Suppressor macrophage treated with lipopolysaccharide for 1 hour (primary cell): ENCODE measurements at places on chromosomes 2 and 18.

DNA sequence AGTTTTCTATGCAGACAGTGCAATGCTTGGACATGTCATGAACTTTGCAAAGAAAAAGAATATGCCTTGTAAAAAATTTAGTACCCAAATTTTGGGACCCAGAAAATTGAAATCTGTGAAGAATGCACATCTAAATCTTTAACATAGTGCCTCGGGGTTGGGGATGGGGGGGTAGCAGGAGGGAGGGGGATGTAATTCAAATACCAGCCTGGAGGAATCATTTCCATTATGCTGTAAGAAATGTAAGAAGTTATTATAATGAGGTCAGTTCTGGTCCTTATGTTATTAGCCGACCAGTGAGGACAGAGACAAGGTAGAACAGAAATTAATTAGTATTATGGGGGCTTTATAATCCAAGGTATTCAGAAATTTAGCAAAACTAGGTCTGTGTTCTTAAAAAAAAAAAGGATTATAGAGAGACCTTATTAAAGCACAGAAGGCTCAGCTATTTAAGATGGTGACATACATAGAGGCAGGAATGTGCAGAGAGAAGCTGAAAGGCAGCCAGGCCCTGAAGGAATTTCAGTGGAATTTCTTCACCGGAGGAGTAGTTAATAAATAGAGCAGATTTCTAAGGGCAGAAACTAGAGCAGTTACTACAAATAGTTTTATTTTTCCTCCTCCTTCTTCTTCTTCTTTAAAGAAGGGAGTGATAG is 89.0 kb upstream of the RBMS1 start:
- DNase-seq = no peak

GRCh38 chr2:184338771-184339170 is 259.6 kb upstream of the ZNF804A start:
- DNase-seq = no peak

DNA sequence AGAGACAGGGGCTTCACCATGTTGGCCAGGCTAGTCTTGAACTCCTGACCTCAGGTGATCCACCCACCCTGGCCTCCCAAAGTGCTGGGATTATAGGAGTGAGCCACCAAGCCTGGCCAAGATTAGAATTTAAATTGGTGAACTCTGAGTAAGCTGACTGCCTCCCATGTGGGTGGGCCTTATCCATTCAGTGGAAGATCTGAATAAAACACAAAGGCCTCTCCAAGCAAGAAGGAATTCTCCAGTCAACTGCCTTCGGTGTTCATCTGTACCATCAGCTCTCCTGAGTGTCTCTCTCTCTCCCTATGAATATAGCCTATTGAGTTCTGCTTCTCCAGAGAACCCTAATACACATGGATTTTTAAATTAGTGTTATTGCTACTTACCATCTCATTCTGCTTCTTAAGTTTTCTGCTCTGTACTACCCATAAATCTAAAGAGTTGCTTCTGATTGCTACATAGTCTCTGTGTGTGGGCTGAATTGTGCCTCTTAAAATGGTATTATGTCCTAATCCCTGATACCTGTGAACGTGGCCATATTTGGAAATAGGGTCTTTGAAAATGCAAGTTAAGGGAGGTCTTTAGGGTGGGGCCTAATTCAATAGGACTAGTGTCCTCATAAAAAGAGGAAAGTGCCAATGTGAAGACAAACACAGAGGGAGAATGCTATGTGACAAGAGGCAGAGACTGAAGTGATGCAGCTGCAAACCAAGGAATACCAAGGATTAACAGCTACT is 36.3 kb downstream of the FBXO11 start:
- DNase-seq = no peak

DNA sequence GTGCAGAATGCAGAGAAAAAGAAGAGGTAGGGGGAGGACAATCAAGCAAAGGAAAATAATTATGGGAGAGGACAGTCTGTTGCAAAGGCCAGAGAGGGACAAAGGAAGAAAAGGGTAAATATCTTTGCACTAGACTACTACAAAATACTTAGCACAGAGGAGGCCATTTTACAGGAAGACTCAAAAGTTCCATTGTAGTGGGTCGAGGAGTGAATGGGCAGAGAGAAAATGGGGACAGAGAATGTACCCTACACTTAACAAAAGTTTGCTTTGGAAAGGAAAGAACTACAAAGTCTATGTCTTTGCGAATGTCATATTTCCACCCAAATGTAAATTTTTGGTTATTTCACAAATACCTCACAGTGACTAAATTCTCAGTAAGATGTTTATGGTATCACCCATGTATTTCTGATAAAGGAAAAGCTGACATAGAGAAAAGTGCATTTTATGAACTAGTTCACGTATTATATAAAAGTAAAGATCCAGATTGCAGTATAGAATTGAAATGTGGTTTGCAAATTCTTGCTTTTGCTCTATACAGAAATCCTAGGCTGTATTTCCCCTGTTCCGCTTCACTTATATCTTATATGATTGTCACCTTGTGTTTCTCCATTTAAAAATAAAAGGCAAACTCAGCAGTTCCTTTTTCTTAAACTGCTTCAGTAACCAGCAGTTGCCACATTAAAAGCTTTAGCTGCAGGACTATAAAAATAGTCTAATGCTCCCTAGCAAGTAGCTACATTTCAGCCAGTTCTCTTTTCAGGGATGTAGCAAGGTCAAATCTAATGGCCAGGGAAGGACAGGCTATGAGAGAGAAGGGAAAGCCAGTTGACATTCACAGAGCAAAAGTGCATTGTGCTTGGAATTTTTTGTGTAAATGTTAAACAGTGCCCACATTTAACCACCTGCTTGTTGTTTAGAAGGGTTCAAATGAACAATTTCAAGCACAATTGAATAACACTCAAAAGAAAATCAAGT is 79.7 kb upstream of the CYTIP start:
- DNase-seq = no peak

- DNase-seq = no peak
These were observed 177.7 kb downstream of the DIS3L2 start for GRCh38 chr2:232139171-232139594.

- DNase-seq = no peak
These were observed 21.5 kb downstream of the SOWAHC start for GRCh38 chr2:109635426-109636304.

- DNase-seq = no peak
These were observed 137.7 kb upstream of the HAAO start for GRCh38 chr2:42930025-42930581.

DNA sequence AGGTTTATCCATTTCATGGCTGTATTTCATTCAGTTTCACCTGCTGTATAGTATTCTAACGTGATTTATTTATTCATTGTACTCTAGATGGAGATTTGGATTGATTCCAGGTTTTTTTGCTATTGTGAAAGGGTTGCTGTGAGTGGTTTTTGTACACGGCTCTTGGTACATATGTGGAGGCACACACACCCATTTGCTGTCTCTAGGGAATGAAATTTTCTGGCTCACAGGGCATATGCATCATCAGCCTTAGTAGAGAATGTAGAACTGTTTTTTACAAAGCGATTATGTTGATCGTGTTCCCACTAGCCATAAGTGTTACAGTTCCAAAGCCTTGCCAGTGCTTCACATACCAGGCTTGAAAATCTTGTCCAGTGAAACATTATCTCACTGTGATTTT is 5.1 kb downstream of the SPTBN1 start:
- DNase-seq = no peak
